Activated T-cell treated with anti-CD3 and anti-CD28 coated beads, Interleukin-2, amount 50 U/mL, for 4 hours (primary cell): ENCODE measurements at places on chromosomes 6 and 20. TPM values are rescaled to one million over a fixed set of nuclear protein-coding genes. Genes with fewer than 3 reads are reported as not detected.

DNA sequence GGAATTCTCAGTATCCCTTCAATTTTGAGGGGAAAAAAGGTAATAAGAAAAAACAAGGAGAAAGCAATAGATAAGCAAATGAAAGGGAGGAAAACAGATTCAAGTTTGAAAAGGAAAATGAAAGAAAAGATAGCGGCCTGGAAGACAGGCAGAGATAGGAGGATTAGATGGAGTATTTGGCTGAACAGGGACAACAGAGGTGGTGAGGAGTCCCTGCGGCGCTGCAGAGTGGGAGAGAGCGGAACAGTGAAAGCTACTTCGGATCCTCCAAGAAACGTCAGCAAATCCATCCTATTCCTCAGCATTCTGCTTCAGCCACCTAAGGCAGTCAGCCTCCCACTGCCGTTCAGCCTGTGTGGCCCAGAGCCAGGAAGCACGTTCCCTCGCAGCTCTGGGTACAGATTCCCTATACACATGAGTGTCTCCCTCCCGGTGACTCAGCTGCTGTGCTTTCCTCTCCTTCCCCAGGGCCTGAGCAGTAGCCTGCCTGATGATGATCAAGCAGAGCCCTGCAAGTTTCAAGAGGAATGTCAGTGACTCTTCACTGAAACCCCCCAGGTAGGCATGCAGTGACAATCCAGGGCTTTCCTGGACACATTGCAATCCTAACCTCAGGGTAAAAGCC, 43.4 kb upstream of the CDYL start:
- no peak for DNase-seq

DNA sequence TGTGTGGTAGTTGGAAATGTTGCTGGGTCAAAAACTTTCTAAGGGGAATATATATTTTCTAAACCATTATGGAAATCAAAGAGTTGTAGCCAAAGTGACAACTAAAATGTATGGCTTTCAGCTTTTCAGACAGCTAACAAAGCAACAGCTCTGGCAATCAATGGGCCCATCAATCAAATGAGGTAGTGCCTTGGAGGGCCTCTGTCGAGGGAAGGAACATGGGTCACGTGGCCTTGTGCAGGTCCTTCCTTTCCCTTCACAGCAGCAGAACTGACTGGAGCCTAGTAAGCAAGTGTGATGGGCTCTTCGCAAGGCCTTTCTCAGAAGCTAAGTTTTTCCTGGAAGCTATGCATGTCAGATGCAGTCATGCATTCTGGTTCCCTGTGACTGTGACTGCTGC, 17.9 kb downstream of the FAXC start:
- no peak for DNase-seq

DNA sequence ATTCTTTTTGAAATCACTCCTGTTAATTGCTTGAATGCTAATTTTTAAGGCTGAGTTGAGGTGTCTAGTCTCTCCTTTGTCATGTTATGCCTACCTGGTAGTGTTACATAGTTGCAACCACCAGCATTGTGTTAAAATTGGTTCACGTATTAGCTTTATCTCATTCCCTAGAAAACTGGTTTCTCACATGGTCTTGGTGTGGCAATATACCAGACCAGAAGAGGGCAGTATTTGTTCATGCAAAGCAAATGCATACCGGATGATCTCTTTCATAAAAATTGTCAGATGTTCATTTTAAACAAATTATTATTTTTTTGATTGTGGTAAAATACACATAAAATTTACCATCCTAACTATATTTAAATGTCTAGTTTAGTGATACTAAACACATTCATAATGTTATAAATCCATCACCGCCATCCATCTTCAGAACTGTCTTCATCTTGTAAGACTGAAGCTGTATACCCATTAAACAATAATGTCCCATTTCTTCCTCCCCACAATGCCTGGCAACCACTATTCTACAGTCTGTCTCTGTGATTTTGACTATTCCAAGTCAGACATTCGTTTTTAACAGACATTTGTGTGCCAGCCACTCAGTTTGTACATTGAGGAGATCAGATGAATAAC, 92.8 kb downstream of the ATRN start:
- no peak for DNase-seq

DNA sequence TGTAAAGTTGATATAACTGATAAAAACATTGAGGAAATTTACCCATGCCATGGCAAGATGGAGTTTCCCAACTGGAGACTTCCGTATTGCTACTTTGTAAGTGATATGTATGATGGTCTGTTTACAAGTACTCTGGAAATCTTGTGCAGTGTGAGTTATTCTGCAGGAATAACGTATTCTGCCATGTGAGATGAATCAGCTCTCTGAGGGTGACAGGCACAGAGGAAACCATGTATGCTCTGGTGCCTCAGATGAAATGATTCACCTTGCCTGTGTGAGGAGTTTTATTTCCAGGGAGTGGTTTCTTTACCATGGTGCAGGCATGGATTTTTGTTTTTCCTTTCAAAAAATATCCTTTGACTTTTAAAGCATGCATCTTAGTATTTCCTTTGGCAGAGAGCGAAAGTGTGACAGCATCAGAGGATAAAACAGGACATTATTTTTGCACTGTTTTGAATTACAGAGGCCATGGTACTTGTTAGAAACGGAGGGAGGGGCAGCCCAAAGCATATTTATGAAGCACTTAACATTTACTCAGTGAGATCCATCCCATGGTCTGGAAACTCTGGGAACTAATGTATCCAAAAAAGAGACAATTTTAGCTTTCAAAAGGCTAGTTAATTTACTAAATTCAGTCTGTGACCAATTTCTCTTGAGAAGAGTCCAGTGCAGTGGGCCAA, 36.0 kb upstream of the MTRF1L start:
- no peak for DNase-seq

Gene KIZ
- 6.7 TPM for total RNA-seq
